ENCODE measurements at places on chromosomes 1 and 21. TPM values are rescaled to one million over a fixed set of nuclear protein-coding genes. Genes with fewer than 3 reads are reported as not detected.

DNA sequence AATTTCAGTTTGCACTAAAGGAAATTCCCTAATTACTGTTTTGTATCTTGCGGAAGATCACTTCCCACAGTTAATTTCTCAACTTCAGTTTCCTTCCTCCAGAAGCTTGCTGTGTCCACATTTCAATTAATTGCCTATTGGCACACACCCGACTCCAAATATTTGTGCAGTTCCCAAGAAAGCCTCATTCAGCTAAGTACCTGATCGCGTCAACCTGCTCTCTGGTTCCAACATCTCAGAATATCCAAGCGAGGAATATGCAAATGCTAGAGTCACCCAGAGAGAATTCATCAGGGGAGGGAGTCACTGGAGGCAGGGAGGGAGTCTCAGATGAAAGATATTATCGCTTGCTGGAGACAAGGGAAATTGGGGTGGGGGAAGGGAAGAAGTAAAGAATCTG is 351.3 kb downstream of the RRAGC start:
- ATAC-seq: no peak

DNA sequence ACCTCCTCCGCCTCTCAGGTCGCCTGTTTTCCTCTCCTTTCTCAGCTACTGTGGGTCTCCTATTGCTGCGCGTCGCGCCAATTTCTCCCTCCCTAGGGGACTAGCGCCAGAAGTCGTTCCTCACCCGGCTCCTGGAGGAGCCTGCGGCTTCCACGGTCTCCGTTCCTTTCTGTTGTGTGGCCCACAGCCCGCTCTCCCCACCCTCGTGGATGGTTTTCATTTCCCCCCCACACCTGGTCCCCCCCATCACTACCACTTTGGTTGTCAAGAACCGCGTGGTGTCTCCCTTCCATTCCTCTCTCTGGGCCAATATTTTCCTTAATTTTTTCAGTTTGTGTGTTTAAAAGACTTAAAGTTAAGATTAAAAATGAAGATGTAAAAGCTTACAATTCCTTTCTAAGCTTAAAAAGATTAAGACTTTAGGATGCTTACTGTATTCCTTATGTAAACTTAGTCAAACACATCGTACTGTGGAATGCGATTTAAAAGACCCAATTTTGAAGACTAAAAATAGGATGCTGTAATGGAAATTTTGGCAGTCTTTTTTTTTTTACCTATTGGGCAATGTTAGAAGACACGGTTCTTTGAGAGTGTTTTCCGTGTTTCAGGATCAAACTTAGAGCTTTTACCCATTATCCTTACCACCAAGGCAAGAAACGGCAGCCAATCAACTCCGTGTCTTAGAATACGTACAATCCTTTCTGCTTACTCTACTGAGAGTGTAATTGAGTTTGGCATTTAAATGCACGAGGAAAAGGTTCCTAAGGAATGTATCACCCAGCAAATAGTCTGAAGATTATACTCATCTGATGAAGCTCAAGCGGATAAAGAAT is 773 bp downstream of the CNST start:
- no peak for ATAC-seq

DNA sequence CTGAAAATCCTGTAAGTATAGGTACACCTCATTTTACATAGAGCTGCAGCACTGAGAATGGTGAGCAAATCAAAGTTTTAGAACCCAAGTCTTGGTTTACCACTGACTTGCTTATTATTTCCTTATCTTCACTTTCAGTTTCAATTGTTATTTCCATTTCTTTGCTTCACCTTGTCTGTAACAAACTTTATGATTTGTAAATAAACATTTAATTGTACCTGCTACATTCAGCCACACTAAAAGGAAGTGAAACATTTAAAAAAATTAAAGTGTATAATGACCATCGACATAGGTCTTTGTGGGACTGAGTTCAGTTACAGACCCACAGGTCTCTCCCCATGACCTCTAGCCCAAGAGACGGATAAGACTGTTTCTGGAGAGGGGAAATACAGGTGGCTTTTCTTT is 34.4 kb downstream of the LGR6 start:
- peak; percentile 30 for ATAC-seq

The OLIG2 gene
- total RNA-seq: not detected

DNA sequence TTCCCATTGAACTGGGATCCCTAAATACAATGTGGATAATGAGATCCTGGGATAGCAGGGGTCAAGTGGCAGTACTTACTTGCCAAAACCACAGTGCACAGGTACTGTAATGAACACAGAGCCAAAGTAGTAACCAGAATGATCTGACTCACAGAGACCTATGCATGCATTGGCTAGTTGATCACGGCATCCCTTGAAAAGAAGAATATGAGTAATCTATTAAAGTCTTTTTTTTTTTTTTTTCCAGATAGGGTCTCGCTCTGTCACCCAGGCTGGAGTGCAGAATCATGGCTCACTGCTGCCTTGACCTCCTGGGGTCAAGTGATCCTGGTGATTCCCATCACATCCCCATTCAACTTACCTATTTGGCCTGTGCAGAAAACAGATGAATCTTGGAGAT is 29.4 kb upstream of the EIF4G3 start:
- peak; percentile 91 for ATAC-seq

- ATAC-seq: no peak
These were observed 38.9 kb upstream of the DMRTB1 start for GRCh38 chr1:53420341-53420740.

The TP73 gene
- total RNA-seq: 1.1 TPM

GRCh38 chr1:211613108-211613947 is 34.4 kb upstream of the SLC30A1 start:
- peak; percentile 50 for ATAC-seq

DNA sequence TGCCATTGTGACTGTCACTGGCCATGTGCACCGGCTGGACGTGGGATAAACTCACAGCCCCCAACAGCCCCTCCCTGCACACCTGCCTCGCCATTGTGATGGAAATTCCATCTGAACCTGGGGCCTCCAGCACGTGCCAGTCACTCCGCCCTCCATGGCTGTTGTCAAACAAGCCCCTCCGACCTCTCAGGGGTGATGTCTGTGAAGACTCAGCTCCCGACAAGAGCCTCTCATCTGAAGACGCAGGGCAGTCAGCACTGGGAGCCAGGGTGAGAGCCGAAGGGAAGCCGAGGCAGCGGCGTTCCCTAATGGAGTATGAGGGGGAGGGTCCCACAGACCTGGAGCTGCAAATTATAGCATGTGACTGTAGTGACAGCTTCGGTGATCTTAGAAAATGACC is 1.4 kb upstream of the KRTAP10-2 start:
- no peak for ATAC-seq

The ACTL8 gene
- total RNA-seq: not detected

- ATAC-seq: no peak
These were observed 394.2 kb downstream of the DUSP10 start for GRCh38 chr1:221347706-221348105.

The TCHH gene
- total RNA-seq: 0.11 TPM

The BARHL2 gene
- not detected for total RNA-seq

- ATAC-seq: no peak
These were observed 525 bp downstream of the C1QTNF12 start for GRCh38 chr1:1245817-1246576.

DNA sequence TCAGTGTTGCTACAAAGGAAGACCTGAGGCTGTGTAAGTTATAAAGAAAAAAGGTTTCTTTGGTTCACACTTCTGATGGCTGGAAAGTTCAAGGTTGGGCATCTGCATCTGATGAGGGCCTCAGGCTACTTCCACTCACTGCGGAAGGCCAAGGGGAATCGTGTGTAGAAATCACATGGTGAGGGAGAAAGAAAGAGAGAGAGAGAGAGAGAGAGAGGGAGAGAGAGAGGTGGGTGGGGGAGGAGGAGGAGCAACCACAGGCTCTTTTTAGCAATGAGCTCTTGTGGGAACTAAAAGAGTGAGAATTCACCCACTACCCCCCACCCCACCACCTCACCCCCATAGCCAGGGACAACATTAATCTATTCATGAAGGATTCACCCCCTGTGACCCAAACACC is 59.9 kb downstream of the CLSTN1 start:
- no peak for ATAC-seq

The RNF223 gene
- total RNA-seq: not detected

The KRTAP13-3 gene
- not detected for total RNA-seq

- no peak for ATAC-seq
These were observed 63.8 kb downstream of the ARHGEF10L start for GRCh38 chr1:17603091-17603841.

- no peak for ATAC-seq
These were observed 80.7 kb downstream of the GIPC2 start for GRCh38 chr1:78126506-78126905.

DNA sequence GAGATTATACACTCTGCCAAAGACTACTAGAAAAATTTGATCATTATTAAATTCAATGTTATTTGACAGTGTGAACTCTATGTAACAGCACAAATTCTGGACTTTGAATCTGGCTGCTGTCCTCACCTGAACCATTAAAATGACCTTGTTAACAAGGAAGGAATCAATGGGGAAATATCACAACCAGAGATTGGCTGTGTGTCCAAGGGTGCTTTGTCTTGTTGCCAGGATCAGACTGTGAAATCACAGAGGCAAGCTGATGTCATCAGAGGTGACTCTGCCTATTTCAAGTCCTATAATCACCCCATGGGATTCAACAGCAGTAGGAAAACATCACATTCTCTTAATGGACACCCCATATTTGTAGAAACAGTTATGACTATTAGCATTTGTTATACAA is 46.8 kb downstream of the ADAMTS5 start:
- no peak for ATAC-seq

The NUCKS1 gene
- total RNA-seq: 110 TPM

The PPM1J gene
- total RNA-seq: 0.30 TPM

DNA sequence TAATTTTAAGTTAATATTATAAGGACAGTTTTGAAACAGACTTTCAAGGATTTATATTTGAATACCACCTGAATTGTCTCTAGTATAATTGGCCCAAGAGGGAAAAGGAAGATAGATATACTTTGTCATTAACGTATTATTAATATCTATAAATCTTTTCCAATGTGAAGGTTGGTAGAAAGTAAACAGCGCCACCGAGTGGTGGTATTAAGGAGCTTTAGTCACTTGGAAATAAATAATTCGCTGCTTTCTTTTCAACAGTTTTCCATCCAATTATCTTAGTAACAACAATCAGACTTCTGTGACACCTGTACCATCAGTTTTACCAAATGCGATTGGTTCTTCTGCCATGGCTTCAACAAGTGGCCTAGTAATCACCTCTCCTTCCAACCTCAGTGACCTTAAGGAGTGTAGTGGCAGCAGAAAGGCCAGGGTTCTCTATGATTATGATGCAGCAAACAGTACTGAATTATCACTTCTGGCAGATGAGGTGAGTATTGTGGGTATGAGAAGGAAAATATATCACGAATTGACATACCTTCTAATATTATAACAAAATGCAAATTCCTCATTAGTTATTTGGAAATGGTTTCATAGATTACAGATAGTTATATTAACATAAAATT is 37.7 kb downstream of the SH3GLB1 start:
- ATAC-seq: no peak

The TTC22 gene
- total RNA-seq: 3.6 TPM

GRCh38 chr1:44810101-44810761 is 1.9 kb downstream of the BTBD19 start:
- ATAC-seq: peak; percentile 3

- no peak for ATAC-seq
These were observed 15.4 kb upstream of the PHACTR4 start for GRCh38 chr1:28354121-28354520.

The SPTA1 gene
- 0.42 TPM for total RNA-seq

The CLCA1 gene
- not detected for total RNA-seq

DNA sequence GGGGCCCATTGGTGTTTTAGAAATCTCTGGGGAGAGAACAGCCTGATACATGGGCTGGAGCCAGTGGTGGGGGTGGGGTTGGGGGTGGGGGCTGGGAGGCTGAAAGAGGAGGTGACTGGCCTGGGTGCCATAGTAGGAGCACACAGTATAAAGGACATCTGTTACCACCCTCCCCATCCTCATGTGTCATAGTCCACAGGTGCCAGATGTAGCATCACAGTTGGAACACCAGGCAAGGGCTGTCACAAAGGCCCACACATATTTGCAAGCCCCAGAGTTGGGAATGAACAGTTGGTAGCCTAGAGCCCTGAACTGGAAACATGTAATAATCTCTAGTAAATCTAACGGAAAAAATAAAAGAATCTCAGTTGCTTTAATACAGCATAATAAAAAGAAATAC is 55.1 kb upstream of the CR2 start:
- ATAC-seq: no peak

GRCh38 chr1:217528271-217528670 is 102.6 kb downstream of the GPATCH2 start:
- no peak for ATAC-seq

The KCNT2 gene
- 0.04 TPM for total RNA-seq

GRCh38 chr21:37041706-37042271 is 31.1 kb downstream of the PIGP start:
- ATAC-seq: no peak

All from activated T-helper 17 cell treated with anti-CD3 and anti-CD28 coated beads, Interleukin-2, amount 50 U/mL, for 72 hours (primary cell).